Umbilical cord (tissue), 2 donors: ENCODE measurements at places on chromosomes 1 and 21. TPM values are rescaled to one million over a fixed set of nuclear protein-coding genes. Genes with fewer than 3 reads are reported as not detected.

LAMC2 gene
- total RNA-seq = 34.2 TPM

KAZN gene
- total RNA-seq = 9.4 TPM

OR2L3 gene
- 3.6 TPM for total RNA-seq

KCNJ9 gene
- not detected for total RNA-seq

ANKRD65 gene
- total RNA-seq = 1.7 TPM

CCDC17 gene
- total RNA-seq = 1.9 TPM

ZFYVE9 gene
- 27.9 TPM for total RNA-seq

PHLDA3 gene
- total RNA-seq = 77.0 TPM

BARHL2 gene
- not detected for total RNA-seq

LCE3D gene
- total RNA-seq = 2.4 TPM

GRHL3 gene
- total RNA-seq = 28.4 TPM

ELAPOR1 gene
- 1.9 TPM for total RNA-seq

CENPF gene
- total RNA-seq = 16.9 TPM

PRAMEF14 gene
- not detected for total RNA-seq

EDN2 gene
- 4.6 TPM for total RNA-seq

LCE1F gene
- not detected for total RNA-seq

TDRD5 gene
- total RNA-seq = not detected

RAB4A gene
- total RNA-seq = 36.6 TPM

PKNOX1 gene
- 8.2 TPM for total RNA-seq

SLAMF9 gene
- total RNA-seq = 1.9 TPM

LDLRAD1 gene
- 0.72 TPM for total RNA-seq

UBL4B gene
- not detected for total RNA-seq
